Activated CD4-positive, CD25-positive, alpha-beta regulatory T cell treated with anti-CD3 and anti-CD28 coated beads, Interleukin-2, amount 50 U/mL, for 72 hours (primary cell): ENCODE measurements at places on chromosomes 3 and 15.

GRCh38 chr3:138948371-138949001 lies 1.5 kb downstream of the FOXL2NB start:
- DNase-seq = no peak

GRCh38 chr3:73536952-73537351 lies 87.8 kb downstream of the PDZRN3 start:
- no peak for DNase-seq

DNA sequence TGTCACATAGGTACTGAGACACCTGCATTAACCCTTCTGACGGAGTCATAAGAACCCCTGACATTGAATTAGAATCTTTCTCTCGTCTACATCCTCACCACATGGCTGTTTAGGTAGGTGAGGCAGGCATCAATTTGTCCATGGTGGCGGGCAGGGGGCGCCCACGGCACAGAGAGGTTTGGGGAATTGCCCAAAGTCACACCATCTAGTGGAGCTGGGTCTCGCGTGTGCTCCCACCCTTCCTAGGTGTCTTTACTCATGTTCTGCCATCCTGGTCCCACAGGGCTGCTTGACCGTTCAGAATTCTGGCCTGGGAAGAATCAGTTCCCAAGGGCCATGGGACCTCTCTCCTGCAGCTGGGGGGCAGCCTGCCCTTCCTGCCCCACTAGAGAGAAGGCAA lies 14.7 kb upstream of the DLL4 start:
- no peak for DNase-seq

DNA sequence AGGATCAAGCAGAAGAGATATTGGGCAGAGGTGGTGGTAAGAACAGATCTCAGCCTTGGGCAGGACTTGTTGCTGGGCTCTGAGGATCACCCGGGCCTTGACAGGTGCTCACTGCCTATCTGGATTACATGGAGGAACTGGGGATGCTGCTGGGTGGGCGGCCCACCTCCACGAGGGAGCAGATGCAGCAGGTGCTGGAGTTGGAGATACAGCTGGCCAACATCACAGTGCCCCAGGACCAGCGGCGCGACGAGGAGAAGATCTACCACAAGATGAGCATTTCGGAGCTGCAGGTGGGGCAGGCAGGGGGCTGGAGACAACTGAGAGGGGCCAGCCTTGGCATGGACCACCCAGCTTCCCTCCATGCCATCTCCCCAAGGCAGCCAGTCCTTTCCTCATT lies 7.9 kb downstream of the ECE2 start:
- DNase-seq = no peak

DNA sequence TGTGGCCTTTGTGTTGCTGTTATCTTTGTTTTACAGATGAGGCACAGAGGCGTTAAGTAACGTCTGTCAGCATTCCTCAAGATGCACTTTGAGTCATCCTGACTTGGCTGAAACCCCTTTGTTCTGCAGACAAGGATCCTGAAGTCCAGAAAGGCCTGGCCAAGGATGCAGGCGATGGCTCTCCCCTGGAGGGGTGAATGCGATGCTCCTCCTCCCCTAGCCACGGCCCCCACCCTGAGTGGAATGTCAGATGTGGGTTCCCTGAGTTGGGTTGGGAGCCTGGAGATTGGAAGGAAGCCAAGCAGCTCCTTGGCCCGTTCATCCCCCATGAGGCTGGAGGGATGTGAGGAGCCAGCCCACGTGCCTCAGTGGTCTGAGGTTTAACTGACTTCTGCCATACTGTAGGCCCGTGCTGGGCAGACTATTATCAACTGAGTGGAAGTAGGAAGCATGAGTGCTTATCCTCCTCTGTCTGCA lies 43.3 kb downstream of the POMGNT2 start:
- DNase-seq = no peak

GRCh38 chr3:123535580-123535979 lies 49.3 kb downstream of the HACD2 start:
- no peak for DNase-seq

DNA sequence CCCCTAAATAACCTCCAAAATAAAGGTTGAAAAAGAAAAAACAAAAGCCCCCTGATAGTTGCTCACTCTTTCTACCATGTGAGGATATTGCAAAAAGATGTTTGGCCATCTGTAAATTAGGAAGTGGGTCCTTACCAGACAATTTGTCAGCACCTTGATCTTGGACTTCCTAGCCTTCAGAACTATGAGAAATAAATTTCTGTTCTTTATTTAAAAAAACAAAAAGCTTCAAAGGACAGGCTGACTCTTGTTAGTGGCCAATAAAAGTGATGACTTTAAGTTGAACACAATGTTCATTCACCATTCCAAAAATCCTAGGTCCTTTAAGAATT lies 103.5 kb downstream of the CBLB start:
- no peak for DNase-seq

GRCh38 chr3:172782235-172782634 lies 31.7 kb downstream of the ECT2 start:
- DNase-seq = no peak

DNA sequence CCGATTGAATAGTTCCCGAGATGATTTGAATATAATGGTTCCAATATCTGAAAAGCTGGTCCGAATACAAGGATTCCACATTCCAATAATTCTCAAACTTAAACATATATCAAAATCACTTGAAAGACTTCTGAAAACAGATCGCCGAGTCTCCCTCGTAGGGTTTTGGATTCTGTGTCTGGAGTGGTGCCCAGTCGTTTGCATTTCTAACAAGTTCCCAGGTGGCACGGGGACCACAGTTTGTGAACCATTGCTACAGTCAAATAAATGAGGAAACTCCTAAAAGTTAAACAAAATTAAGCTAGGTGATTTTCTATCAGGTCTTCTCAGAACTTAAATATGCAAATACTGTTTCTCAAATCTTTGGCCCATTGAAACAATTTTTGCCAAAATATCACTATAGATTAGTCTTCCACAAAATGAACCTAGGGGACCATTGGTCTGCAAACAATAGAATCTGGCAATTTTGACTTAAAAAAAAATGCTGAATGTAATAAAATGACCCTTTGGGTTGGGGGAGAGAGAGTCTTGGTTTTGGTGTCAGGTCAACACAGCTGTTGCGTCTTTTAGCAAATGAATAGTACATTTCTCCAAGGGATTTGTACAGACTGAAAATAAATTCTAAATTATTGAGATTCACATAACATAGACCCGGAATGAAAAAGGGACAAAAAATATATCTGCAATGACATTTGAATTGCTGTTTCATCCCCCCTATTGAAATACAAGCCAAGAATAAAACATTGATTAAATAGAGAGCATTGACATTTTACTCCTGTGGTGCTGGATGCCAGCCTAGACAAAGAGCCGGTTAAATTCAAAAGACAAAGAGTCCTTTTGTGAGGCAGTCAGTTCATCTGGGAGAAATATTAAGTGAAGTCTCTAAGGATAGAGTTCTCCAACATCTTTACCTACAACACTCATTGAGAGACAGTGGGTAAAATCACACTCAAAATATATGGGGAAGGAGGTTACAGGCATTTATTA lies 175.7 kb upstream of the ADAMTS9 start:
- DNase-seq = no peak

DNA sequence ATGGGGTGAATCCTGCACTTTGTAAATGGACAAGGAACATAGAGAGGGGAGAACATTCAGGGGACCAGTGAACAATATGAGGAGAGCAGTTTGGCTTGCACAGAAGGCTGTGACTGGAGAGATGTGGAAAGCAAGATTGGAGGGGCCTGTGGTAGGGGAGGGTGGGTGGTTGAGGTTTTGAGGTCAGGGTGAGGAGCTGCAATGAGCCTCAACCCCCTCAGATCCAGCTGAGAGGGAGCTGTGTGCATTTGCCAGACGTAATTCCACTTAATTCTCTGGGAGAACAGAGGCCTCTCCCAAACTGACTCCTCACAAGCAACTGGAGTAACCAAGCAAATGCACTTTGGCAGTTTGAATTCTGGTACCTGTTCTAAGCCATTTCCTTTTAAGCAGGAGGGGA lies 253.1 kb upstream of the TRIM42 start:
- DNase-seq = no peak

DNA sequence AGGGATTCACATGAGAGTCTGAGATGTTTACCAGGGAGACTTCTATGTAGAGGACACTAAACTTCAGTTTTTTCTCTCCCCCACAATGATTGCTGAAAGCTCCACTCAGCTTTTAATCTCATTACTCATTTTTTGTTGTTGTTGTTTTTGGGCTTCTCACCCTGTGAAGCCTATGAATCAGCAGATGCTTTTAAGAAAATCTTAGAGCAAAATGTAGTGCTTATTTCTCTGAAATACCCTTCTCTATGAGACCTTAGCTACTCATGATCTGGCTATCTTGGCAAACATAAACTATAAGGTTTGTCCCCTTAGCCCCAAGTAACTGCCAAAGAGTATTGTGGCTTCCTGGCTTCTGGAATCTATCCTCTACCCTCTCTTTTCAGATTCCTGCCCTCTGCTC lies 537.3 kb downstream of the OCA2 start:
- DNase-seq = no peak

GRCh38 chr15:67678993-67679392 lies 136.5 kb downstream of the MAP2K5 start:
- DNase-seq = no peak

- DNase-seq = no peak
Measured at GRCh38 chr3:114179575-114179974, 723 bp upstream of the DRD3 start.

DNA sequence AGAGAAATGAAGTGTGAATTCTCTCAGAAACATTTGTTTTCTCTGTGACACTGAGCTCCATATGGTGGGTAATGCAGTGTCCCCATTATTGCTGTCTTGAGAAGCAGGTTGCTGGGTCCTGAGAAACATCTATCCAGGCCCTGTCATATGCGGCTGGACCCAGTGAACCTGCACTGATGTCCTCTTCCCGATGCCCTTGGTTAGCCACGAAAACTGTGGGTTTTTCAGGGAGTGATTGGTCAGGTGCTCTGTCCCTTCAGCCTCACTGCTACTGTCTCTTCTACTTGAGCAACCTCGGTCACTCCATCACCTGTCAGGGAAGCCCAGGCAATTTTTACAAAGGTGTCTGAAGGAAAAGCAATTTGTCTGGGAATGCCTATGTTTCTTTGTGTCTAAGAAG lies 77.0 kb downstream of the SLC7A14 start:
- DNase-seq = no peak

DNA sequence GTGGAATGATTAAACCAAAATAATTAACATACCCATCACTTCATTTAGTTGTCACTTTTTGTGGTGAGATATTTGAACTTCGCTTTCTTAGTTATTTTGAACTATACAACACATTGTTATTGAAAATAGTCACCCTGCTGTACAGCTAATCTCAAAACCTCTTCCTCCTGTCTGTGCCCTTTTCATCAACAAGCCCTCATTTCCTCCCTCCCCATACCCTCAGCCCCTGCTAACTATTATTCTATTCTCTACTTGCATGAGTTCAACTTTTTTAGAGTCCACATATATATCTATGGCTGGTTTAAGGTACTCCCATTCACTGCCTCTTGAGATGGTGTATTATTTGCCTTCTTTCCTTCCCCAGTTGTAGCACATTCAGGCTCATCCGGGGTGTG lies 32.2 kb downstream of the COL8A1 start:
- no peak for DNase-seq
